ENCODE measurements at places on chromosomes 4 and X.

DNA sequence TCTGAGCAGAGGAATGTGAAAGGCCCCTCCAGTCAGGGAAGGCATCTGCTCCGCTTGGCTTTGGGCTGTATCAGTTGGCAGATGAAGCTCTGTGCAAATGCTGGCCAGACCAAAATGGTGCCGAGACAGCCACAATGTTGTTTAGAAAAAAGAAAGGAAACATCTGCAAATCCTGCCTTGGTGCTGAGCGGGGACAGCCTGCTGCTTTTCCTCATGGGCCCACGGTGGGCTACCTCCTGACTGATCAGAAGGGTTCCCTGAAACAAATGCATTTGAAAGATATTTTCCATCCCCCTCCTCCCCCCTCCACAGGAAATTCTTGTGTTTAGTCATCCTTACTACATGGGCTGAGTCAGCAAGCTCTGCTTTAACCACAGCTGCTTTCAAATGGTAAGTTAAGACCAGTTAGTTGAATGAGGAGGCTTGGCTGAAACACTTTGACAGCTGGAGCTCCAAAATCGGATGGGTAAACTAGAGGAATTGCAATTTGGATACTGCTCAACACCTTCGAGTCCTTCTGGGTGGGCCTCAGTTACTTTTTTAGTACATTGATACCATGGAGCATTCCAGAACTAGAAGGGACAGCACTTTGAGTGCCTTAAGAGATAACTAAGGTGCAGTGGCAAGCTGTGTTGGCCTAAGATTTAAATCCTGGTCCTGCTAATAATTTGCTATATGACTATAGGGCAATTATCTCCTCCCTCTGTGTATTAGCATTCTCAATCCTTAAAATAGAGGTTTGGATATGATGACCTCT is 36.0 kb downstream of the PLAC1 start:
- no peak for DNase-seq

GRCh38 chrX:153882086-153882498 is 3.9 kb downstream of the L1CAM start:
- no peak for DNase-seq

DNA sequence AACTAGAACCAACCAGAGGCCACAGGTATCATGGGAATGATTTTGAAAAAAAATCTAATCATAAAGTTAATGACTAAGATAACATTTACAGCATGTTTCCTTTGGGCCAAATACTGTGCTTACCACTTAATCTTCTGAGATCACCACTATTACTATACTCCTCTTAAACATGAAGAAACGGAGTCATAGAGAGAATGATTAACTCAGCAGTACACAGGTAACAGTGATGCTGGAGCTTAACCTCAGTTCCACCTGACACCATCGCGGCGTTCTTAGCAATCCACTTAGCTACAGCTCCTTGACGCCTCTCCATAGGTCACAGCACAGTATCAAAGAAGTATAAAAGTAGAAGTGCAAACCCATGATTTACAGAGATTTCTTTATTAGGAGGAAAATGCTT is 592.6 kb upstream of the SLIT2 start:
- no peak for DNase-seq

- no peak for DNase-seq
Observed at GRCh38 chr4:173318240-173318639, 15.9 kb downstream of the HMGB2 start.

- DNase-seq = no peak
Observed at GRCh38 chrX:42809569-42809968, 31.6 kb upstream of the PPP1R2C start.

- DNase-seq = no peak
Observed at GRCh38 chr4:7024336-7024890, 18.8 kb upstream of the TADA2B start.

GRCh38 chr4:133152831-133153481 is 3.9 kb downstream of the PCDH10 start:
- DNase-seq = no peak

DNA sequence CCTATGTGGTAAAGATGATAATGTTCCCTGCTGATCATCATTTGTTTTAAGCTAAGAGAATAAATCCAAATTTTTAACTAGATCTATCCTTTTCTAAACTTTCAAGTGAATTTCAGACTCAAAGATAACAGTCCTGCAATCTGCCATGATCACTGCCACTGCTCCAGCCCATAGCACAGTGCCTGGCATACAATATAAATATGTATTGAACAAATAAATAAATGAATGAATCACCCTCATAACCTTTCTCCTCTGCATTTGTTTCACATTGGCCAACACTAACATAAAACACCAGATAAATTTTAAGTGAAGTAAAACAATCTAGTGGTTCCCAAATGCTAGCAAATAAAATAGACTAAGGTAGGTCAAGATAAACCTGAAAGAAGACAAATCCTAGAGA is 439.0 kb downstream of the GPM6A start:
- no peak for DNase-seq

DNA sequence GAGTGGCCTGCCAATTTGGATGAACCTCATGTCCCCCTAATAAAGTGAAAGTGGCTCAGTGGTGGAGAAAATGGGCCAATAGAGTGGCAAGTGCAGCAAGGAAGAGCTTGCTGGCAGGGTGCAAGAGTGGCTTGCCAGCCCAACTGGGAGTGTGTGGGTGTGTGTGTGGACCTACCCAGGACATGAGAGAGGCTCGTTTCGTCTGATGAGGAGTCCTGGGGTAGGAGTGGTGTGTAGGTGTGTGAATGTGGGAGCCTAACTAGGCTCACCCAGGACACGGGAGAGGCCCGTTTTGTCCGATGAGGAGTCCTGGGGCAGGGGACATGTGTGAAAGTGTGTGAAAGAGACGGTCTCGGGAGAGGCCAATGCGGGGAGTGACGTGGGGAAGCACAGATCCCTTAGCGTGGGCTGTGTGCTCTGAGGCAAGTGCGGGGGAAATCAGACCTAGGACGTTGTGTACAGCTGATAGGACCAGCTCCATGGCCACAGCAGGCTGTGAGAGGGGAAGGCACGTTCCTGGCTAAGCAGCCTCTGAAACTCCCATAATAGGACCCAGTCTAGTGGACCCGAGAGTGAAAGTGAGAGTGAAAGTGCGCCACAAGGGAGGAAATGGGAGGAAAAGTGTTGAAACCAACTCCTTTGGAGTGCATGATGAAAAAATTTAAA is 5.3 kb downstream of the GAGE10 start:
- no peak for DNase-seq

DNA sequence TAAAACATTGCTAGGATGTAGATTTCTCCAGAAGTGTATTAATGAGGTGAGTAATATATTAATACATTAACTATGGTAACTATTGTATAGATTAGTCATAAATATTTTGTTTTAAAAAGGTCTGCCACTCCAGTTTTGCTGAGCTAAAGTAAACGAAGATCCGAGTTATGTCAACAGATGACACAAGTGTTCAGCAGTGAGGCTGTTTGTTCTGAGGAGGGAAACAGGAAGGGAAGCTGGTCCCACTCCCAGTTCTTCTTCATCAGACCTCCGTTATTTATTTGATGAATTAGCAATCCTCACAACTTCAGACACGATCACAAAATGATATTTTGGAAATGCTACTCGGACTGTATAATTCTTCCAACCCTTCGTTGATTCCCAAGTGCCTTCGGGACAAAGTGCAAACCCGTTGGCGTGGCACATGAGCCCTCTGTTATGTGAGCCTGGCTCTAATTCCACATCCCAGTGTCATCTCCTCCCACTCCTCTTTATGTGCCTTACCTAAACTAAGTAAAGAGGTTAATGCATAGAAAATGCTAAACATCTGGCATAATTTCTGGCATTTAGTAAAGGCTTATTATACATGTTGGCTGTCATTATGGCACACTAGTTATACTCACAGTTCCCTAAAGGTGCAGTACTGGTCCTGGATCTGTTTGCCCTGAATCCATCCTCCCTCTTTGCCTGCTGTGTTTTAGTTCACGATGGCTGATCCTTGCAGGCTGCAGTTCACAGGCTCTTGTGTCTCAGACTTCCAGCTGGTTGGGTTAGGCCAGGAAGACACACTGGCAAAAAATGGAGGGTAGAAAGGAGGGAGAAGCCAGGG is 190.6 kb upstream of the LNX1 start:
- no peak for DNase-seq

GRCh38 chr4:117137145-117137544 is 51.8 kb upstream of the TRAM1L1 start:
- no peak for DNase-seq

GRCh38 chr4:165383591-165384073 is 4.8 kb downstream of the CPE start:
- no peak for DNase-seq

DNA sequence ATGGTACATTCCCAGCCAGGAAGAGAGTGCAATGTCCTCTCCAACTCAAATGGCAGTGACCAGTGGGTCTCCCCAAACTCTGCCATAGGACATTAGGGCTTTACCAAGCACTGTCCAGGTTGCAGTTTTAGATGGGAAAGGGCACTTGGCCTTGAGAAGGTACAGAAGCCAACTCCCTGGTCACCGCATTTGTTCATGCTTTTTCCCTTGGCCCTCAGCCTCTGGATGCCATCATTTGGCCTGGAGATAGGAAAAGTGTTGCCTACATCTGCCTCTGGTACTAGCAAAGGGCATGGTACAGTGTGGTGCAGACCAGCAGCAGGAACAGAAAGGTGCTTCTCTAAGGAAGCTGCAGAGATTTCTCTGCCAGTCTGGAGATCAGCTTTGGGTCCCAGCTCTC is 93.8 kb downstream of the MAMLD1 start:
- no peak for DNase-seq
